Activated naive CD4-positive, alpha-beta T cell (primary cell): ENCODE measurements at places on chromosomes 7 and 10.

DNA sequence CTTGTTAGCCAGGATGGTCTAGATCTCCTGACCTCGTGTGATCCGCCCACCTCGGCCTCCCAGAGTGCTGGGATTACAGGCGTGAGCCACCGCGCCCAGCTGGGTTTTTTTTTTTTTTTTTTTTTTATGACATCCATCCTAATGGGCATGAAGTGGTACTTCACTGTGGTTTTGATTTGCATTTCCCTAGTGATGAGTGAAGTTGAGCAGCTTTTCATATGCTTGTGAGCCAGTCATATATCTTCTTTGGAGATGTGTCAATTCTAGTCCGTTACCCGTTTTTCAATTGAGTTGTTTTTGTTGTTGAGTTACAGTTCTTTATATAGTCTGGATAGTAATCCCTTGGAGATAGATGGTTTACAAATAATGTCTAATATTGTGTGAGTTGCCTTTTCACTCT is 127.7 kb downstream of the SMURF1 start:
- no peak for DNase-seq

GRCh38 chr10:47366181-47366631 is 17.9 kb downstream of the ZNF488 start:
- DNase-seq, result no peak

GRCh38 chr10:122208571-122209430 is 62.3 kb upstream of the BTBD16 start:
- no peak for DNase-seq

DNA sequence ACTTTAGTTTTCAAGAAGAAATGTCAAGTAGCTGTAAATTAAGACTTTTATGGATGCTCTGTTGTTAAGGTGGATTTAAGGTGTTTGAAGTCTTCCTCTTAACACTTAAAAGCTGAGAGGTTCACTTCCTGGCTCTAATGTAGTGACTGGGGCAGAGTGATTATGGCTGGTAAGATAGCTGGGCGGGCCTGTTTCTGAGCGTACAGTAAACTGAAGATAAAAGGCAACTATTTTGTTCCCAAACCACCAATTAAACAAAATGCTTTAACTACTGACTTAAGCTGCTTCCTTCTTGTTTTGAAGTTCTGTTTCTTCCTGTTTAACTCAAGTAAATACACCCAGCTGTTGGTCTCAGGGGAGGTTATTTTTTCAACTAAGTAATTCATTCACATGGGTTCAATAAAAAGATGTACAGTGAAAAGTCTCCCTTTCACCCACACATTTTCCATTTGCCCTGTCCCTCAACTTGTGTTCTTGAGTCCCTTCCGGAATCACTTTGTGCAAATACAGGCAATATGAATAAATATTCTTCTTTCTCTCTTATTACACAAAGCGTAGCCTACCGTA is 19.3 kb downstream of the VWA2 start:
- no peak for DNase-seq

DNA sequence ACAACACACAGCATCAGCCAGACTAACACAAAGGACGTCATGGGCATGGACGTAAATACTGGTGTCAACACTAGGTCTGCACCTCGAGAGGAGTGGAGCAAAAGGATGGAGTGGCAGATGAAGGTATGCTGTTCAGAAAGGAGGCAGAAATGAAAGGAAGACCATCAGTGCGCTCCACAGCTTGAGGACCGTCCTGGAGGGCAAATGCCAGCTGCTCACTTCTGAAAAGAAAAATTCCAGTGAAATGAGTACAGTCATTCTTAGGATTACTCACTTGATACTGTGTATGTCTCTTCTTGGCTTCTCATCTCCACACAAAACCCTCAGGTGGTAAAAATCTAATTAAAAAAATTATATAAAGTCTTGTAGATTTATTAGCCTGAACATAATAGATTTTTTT is 44.8 kb downstream of the EGFR start:
- DNase-seq, result no peak

DNA sequence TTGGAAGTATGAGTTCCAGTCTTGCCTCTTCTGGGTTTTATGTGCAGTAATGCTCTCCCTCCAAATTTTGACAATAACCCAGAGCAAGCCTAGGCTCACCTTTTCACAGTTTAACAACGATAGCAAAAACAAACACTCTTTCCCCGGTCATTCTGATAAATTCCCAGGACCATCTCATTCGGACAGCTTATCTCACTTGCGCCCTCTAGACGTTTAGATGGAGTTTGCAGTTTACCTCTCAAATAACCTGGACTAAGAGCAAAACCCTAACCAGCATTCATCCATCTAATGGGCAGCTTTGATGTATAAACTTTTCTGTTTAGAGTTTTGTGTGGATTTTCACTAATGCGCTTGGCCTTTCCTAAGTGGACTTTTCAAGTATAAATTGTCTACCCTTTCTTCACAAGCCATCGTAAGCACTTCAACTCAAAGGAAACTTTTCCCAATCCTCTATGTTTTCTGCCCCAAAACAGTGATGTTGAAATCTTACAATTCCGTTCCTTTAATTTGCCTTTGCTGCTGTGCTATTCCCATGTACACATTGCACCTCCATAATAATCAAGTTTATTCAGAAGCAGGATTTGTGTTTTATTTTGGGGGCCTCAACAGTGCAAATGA is 114.9 kb downstream of the HDAC9 start:
- no peak for DNase-seq

GRCh38 chr7:46145412-46145811 is 224.3 kb upstream of the IGFBP3 start:
- DNase-seq, result no peak

DNA sequence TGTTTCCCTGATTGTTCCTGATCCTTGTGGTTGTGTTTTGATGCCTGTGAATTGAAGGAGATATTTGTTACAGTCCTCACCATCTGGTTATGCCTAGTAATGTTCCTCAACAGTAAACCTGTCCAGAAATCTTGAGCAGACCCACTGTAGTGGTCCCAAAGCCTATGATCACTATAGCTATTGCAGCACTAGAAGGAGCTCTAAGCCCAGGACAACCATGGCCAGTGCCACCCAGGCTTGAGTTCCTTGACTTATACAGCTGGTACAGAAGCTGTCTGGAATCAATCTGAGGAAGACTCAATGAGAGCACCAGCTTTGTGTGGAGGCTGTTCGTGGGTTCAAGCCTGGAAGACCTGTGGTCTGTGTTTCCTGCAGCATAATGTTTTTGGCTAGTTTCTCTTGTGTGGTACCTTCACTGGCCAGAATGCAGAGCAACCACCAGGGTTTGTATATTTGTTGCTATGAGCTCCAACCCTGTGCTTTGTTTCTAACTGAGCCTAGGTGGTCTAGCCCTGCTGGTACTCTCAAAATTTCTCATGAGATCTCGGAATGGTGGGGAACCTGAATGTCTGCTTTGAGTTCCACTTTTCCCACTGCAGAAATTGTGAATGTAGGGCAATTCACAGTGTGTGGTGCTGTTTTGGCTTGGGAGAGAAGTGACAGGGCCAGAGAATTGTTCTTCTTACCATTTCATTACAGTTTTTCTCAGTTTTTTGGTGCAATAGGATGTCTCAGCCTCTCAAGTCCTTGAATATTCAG is 355.2 kb downstream of the SUGCT start:
- no peak for DNase-seq

DNA sequence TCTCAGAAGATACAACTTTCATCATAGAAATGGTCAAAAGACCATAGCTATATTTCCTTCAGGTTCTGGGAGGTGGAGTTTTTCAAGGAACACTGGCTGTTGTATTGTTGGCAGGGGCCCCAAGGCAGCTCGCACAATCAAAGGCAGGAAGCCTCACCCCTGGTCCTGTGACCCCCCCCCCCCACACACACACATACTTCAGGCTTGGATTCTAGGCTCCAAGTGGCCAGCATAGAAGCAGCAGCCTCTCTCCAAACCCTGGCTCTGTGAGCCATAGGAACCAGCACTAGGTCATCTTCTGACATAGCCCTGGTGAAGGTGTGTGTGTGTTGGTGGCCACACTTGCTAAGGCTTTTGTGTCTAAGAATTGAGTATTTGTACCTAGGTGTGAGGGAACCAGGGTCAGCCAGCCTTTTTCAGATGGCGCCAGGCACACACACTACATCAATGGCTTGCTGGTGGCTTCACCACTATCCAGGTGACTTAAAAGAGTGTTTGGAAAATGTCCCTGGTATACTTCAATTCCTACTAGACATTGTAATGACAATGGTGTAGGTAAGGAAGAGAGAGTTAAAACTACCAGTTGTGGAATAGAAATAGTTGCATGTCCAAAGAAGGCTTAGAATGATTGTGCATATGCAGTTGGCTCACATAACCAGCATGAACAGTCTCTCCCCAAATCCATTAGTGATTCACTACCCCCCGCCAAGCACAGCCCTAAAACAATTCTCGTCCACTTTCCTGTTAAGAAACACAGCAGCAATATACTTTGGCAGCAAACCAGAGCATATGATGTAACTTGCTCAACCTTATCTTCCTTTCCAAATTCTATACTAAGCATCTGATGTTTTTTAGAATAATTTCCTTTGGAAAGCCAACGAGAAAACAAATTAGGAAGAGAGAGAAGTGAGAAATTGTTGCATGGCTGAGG is 91.3 kb downstream of the AVL9 start:
- no peak for DNase-seq

DNA sequence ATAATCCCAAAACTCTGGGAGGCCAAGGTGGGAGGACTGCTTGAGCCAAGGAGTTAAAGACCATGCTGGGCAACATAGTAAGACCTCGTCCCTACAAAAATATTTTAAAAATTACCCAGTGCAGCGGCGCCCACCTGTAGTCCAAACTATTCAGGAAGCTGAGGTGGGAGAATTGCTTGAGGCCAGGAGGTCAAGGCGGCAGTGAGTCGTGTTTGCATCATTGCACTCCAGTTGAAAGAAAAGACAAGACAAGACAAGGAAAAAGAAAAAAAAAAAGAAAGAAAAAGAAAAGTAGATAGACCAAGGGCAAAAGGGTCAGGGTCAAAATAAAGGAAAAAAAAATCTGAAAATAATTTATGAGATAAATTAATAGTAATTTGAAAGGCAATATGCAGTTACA is 5.8 kb downstream of the ANXA7 start:
- no peak for DNase-seq

- no peak for DNase-seq
Measured at GRCh38 chr7:158362001-158362400, 225.6 kb downstream of the PTPRN2 start.

DNA sequence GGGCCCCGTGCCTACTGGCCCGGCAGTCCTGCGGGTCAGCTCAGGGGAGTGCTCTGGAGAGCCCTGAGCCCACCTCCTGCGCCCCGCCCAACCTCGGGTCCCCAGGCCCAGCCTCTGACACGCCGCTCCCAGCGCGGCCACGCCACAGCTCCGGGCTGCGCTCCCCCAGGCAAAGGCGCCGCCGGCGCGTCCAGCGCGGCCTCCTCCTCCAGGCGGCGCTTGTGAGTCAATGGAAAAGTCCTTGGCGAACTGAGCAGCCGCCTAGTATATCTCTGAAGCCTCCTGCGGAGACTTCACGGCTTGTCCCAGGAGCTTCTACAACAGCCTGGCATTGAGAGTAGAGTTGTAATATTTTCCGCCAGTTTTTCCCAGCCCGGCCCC is 29.5 kb upstream of the BMS1 start:
- DNase-seq, result peak; percentile 52

DNA sequence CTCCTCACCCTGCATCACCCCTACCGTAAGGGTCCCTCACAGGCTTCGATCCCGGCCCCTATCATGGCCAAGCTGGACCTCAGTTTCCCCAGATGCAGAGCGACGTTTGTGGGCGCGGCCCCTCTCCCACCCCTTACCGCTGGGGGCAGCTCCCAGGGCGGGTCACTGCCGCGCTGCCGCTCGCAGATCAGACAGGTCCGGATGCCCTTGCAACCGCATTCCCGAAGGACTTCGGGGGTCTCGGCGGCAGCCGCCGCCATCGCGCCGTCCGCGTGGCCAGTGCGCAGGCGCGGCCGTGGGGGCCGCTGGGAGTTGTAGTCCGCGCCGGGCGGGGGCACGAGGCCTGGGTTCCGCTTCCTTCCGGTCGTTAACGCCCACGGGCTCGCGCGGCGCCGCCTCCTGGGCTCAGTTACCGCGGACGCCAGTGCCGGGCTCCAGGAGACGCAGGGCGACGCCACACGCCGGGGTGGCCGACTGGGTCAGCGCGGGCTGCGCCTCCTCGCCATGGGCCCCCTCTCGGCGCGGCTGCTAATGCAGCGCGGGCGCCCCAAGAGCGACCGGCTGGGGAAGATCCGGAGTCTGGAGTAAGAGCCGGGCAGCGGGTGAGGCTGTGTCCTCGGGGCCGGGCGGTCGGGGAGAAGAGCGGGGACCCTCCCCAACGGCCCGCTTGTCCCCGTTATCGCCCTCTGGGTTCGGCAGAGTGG is at the start of the genes ALKBH4 and LRWD1:
Gene ALKBH4, minus strand, starts transcription at position 287 of the 704 bp plus-strand sequence. Its CDS starts 27 bp downstream, at position 260.
Gene LRWD1, plus strand, starts transcription at position 408 of the 704 bp plus-strand sequence. Its CDS starts 97 bp downstream, at position 505.
- DNase-seq, result peak; percentile 91

- no peak for DNase-seq
Measured at GRCh38 chr10:15712883-15713282, 6.8 kb downstream of the ITGA8 start.

DNA sequence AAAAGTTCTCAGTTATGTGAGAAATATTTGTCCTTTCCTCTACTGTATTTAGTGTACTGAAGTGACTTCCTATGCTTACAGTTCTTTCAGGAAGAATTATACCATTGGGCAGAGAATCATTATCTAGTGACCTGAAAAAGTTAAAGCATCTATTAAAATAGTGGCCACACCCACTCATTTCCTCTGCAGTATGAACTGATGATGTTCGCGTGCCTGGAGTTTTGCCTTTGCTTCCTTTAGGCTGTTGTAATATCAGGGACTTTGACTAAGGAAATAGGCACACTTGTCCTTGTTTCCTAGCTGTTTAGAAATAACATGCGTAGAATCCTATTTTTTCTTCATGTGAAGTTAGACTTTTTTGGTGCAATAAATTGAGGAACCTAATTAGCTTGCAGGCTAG is 100.7 kb downstream of the ZMYND11 start:
- DNase-seq, result no peak

- no peak for DNase-seq
Measured at GRCh38 chr7:106666353-106666752, 5.4 kb upstream of the CCDC71L start.

DNA sequence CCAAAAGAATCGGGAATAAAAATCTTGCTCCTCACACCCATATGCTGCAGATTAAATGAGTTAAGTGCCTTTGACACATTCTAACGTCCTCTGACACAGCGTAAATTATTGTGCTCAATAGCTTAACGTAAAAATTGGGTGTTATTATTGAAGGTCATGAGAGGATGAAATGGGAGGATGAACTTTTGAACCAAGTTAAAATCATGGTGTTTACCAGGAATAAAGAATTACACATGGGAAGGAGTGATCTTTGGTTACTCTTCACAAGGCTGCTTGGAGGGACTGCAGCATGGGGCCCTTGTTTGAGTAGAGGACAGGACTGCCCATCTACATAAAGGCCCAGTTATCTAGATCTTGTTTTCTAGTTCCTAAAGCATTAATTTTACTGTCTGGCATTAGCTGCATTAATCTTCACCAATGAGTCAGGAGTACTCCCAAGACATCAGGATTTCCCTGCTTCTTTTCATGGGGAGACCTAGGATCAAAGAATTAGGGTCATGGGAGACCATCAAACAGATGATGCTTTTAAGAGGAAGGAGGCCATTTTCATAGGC is 84.9 kb upstream of the PRR15 start:
- no peak for DNase-seq

GRCh38 chr10:35707642-35708425 is 65.7 kb upstream of the FZD8 start:
- no peak for DNase-seq
